ENCODE measurements at places on chromosomes 13 and 19.

DNA sequence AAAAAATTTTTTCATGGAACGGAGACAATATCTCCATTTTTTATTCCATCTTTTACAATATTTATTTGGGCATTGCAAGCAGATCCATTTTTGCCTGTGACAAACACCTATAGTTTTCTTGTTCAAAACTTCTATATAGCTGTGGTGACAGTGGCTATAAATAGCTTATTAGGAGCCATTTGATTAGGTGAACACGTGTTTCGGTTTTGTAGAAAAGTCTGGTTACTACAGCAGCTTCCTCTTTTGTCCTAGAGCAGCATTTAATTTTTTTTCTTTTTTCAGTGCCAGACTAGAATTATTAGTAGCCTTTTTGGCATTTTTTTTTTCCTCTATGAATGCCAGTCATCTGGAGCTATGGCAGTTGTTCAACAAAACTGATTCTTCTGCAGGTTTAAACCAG lies 123.5 kb downstream of the RXFP2 start:
- DNase-seq: no peak

DNA sequence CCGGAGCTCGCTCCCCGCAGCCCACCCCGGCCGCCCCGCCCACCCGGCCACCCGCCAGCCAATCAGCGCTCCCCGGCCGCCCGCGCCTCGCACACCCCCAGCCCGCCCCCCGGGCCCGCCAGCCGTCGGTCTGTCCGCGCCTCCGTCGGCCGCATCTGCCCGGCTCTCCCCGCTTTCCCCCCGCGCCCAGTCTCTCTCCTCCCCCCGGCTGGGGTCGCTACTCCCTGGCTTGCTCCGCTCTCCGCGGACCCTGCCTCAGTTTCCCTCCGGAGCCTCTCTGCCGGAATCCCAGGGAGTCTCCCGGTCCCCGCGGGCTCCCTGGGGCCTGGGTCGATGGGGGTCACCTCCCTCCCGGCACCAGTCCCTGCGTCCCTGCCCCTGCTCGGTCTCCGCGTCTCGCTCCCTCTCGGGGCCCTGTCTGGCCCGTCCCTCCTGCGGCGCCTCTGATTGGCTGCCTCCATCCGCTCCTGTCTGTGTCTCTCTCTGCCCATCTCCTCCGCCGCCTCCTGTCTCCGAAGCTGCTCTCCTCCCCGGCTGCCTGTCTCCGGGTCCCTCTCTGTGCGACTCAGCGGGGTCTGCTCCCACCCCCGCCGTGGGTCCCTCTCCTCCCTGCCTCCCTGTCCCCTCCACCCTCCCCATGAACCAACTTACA lies 484 bp downstream of the IL11 start:
- DNase-seq: no peak

GRCh38 chr19:413756-414420 lies 4.9 kb upstream of the C2CD4C start:
- no peak for DNase-seq

GRCh38 chr19:38564981-38565690 lies 52.6 kb downstream of the MAP4K1 start:
- DNase-seq: no peak

DNA sequence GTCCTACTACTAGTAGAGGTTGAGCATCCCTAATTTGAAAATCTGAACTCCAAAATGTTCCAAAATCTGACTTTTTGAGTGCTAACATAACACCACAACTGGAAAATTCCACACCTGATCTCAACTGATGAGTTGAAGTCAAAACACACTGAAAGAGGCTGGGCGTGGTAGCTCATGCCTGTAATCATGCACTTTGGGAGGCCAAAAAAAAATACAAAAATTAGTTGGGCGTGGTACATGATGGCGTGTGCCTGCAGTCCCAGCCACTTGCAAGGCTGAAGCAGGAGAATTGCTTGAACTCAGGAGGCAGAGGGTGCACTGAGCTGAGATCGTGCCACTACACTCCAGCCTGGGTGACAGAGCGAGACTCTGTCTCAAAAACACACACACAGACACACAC lies 29.9 kb downstream of the USP12 start:
- DNase-seq: no peak

- DNase-seq: no peak
Observed at GRCh38 chr13:96779691-96780090, 214.6 kb downstream of the OXGR1 start.

DNA sequence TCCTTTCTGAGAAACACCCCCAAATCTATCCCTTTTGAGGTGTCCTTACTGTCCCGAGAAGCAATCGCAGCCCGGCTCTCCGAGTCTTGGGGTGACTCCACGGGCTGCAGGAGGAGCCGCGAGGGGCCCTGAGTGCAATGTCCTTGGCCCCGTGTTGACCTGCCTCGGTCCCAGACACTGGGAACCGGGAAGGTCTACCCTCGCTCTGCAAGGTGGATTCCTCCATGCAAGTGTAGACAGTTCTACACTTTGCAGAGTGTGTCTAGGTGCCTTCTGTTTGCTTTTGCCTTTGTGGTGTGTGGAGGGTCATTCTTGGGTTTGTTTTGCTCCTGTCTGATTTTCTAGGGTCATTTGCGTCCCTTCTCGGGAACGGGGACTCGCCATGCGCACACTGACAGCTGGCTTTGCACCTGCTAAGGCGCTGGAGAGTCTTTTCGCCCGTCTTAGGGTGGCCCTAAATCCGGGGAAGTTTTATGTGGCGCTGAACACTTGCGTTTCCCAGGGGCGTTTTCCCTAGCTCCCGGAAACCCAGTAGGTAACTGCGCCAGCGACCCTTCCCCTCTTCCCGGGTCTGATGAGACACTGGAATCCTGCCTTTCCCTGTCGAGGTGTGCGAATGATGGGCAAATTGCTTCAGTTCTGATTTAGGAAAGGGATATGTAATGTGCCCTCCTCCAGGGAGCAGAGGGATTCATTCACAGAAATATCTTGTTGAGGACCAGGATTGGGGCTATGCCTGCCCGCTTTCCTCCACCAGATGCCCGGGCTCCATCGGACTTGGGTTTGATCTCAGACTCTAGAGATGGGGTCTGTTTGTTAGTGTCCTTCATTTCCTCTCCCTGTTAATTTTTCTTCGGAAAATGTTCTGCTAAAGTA lies 755 bp downstream of the SERTM1 start:
- DNase-seq: no peak

- DNase-seq: no peak
Observed at GRCh38 chr13:93903909-93904308, 575.6 kb downstream of the DCT start.

- peak; percentile 66 for DNase-seq
Observed at GRCh38 chr19:1747285-1748114, 5.8 kb upstream of the ONECUT3 start.

GRCh38 chr19:41998246-41999020 lies 4.4 kb upstream of the ATP1A3 start:
- peak; percentile 38 for DNase-seq

DNA sequence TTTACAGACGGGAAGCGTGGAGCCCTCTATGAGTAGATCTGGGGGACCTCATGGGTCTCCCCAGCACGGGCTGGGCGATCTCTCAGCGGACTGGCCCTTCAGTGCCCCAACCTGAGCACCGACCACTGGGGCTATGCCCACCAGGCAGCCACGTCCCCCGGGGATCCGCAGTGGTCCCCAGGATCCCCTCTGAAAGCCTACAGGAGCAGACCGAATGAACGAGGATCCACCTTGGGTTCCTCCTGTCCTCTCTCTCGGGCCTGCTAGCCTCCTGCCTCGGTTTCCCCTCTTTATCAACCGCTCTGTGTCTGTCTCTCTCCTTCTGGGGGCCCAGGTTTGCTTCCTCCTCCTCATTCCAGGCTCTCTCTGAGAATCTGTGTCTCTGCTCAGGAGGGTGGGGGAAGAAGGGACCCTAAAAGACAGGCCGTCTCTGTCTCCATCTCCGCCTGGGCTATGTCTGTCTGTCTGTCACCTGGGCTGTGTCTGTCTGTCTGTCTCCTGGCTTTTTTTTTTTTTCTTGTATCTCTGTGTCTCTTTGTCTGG lies 2.0 kb upstream of the MEIS3 start:
- no peak for DNase-seq

DNA sequence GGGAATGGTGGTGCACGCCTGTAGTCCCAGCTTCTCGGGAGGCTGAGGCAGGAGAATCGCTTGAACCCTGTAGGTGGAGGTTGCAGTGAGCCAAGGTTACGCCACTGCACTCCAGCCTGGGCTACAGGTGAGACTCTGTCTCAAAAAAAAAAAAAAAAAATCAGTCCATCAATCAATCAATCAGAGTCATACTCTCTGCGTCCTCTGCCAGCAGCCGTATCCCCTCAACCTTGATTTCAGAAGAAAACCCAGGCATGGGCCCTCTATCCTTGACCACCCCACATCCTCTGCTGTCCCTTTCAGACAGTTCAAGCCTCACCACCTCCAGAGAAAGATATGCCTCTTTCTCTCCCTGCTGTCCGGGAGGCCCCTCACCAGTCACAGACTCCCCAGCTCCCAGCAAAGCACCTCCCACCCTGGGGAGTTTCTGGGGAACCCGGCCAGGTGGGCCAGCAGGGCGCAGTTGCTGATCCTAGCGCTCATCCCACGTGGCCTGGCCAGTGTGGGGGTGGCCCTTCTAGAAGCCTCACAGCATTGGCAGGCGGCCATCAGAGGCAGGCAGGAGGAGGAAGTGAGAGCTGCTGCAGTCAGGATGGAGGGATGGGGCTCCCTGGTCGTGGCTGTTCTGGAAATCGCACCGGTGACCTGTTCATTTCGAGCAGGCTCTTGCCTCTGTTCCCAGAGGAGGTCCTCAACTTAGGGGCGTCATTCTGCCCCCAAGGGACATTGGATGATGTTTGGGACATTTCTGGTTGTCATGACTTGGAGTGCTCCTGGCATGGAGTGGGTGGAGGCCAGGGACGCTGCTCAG lies 10.2 kb upstream of the JSRP1 start:
- no peak for DNase-seq

GRCh38 chr13:49810567-49811526 lies 18.4 kb upstream of the KPNA3 start:
- DNase-seq: no peak

DNA sequence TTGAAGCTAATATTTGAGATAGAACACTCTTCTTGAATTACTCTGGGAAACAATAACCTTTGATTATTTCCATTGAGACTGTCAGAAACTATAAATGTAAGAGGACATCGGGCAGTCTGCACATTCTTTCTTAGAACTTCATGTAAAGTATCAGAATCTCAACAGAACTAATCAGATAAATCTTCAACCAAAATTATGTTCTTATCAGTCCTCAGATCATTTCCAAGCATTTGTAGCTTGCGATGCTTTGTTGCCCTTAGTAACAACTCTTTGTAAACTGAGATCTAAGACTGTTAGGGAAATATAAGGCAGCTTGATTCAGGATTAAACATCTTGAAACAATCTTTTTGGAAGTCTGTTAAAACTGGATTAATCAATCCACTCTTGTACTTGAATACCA lies 70.3 kb downstream of the FNDC3A start:
- no peak for DNase-seq

DNA sequence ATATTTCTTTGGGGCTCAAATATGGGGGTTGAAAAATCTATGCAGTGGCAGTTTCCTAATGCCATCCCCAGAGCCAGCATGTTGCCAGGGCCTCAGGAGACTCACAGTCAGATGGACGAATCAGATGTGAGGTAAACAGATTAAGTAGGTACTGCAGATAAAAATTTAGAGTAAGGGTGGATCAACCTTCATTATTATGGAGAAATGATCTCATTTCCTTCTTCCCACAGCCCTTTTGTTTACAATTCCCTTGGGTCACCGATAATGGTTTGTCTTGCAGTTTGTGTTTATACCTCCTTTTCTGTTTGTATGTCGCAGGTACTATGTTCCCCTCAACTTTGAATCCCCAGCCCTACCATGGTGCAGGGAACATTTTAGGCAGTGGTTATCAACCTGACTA lies 20.0 kb downstream of the DIAPH3 start:
- no peak for DNase-seq

- DNase-seq: no peak
Observed at GRCh38 chr19:54616821-54617560, 13.3 kb upstream of the LILRB1 start.

DNA sequence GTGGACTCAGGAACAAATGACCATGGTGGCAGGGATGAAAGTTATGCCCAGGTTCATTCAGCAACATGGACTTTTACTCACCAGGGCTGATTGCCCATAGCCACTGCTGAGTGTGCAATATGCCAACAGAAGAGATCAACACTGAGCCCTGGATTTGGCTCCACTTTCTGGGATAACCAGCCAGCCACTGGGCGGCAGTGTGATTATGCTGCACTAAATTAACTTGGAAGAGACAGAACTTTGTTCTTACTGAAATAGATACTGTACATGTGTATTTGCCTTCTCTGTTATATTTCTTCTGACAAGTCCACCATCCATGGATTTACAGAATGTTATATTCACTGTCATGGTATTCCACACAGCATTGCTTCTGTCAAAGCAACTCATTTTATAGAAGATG lies 257.4 kb downstream of the TDRD3 start:
- DNase-seq: no peak

DNA sequence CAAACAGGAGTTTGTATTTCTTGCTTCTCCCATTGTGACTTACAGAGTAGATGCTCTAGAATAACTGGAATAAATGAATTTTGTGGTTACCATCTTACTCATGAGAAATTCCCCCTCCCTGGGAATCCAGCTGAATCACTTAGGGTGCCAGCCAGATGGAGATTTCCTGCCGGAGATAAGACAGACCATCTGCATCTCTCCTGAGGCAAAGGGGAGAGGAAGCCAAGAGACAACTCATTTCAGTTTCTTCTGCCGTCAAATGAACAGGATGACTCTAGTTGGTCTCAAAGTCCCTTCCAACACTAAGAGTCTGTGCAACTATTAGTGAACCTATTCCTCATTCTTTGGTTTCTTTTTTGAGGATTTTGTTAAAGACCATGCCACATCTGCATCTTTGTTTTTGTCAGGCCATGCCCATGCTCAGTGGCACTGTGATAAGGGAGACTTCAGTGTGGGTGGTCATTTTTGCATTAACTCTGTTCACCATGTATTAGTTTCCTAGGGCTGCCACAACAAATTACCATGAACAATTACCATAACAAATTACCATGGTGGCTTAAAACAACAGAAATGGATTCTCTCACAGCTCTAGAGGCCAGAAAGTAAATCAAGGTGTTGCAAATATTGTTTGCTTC lies 112.8 kb downstream of the NDFIP2 start:
- DNase-seq: no peak

- DNase-seq: peak; percentile 71
Observed at GRCh38 chr19:10230861-10231611, at the start of gene S1PR2. TSS of gene S1PR2 (minus strand) at chr19:10231331. CDS start at chr19:10224905, 6,426 bp downstream.

- no peak for DNase-seq
Observed at GRCh38 chr13:43666403-43666802, 120.4 kb downstream of the ENOX1 start.

- DNase-seq: no peak
Observed at GRCh38 chr13:27928353-27928804, 8.6 kb downstream of the PDX1 start.

DNA sequence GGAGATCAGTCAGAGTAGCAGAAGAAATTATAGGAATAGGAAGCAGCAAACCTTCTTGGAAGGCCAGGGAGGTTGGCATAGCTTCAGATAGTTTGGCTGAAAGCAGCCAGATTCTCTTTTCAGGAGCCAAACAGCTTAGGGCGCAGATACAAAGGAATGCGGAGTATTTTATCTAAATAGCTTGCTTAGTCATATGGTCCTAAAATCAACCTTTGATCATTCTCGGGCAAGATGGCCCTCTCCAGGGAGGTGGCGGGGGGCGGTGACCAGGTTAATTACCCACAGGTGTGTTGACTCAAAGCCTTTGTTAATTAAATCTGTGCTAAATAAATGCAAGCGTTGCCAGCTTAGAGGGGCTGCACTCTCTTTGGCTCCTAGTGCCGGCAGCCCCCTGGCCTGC lies 12.5 kb upstream of the NCR1 start:
- no peak for DNase-seq
